Hematopoietic multipotent progenitor cell (in vitro differentiated cells): ENCODE measurements at places on chromosomes 1 and 21. TPM values are rescaled to one million over a fixed set of nuclear protein-coding genes. Genes with fewer than 3 reads are reported as not detected.

The OR2L5 gene
- 1.3 TPM for total RNA-seq

The PLXNA2 gene
- total RNA-seq, result 0.27 TPM

The NUDT17 gene
- total RNA-seq, result 12.7 TPM

The RAB42 gene
- 1.6 TPM for total RNA-seq

The CNR2 gene
- 1.3 TPM for total RNA-seq

The RGS18 gene
- total RNA-seq, result 8.6 TPM

The C1orf185 gene
- not detected for total RNA-seq

The ATP1B1 gene
- total RNA-seq, result 14.3 TPM

The RGL1 gene
- total RNA-seq, result 0.27 TPM

The AKT3 gene
- 13.7 TPM for total RNA-seq

The FGR gene
- total RNA-seq, result 10.8 TPM

The LCE1C gene
- not detected for total RNA-seq

The AVPR1B gene
- total RNA-seq, result 3.8 TPM

The ALDH4A1 gene
- 17.8 TPM for total RNA-seq

The ENTREP3 gene
- 8.9 TPM for total RNA-seq

- DNase-seq, result no peak
Observed at GRCh38 chr1:47791879-47792608, 205.1 kb downstream of the TRABD2B start.

DNA sequence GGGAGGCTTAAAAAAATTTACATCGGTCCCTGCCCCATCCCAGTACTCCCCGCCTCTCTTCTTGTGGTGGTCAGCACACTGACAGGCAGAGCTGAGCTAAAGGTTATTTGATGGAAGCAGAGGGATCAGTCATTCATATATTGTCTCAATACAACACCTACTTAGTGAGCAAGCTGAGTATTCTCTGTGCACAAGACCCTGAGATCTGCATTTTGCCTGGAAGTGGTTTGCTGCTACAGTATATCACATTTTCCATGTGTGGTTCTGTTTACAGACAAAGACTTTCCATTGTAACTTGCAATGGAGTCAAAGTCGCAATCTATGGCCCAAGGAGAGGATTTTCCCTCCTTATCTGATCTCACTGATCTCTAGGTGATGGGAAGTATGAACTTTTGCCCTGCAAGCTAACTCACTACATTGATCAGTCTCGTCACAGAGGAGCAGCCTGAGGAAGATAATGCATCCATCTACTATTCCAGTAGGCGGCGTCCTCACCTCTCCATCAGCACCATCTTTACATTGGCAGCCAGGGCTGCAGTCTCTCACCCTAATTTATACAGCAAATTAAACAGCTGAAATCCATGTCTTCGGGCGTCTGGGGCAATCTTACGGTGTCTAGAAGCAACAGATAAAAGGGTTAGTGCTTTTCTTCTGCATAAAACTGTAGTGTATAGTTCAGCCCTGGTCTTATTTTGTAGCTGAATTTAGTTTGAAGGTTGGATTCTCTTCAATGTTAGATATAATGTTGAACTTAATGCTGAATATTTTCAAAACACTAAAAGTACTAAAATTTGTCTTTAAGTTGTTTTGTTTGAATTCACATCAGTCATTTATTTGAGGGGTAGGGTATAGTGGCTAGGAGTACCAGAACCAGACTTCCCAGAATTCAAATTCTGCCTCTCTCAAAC lies 3.2 kb upstream of the TRAF5 start:
- peak; percentile 81 for DNase-seq

GRCh38 chr1:98145655-98146054 lies 224.8 kb upstream of the DPYD start:
- DNase-seq, result no peak

DNA sequence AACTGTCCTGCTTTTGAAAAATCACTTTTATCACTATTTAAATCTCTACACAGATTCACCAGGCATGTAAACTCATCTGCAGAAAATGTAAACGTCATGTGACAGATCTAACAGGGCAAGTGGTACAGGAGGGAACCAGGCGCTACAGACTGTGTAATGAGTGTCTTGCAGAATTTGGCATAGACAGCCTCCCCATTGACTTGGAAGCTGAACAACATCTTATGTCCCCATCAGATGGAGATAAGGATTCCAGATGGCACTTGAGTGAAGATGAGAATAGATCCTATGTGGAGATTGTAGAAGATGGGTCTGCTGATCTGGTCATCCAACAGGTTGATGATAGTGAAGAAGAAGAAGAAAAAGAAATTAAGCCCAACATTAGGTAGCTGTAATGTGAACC lies 50.3 kb downstream of the ZBTB8OS start:
- no peak for DNase-seq

GRCh38 chr21:39681845-39682244 lies 63.1 kb upstream of the IGSF5 start:
- no peak for DNase-seq

- DNase-seq, result peak; percentile 85
Observed at GRCh38 chr21:42337830-42338728, 12.7 kb downstream of the TFF2 start.

DNA sequence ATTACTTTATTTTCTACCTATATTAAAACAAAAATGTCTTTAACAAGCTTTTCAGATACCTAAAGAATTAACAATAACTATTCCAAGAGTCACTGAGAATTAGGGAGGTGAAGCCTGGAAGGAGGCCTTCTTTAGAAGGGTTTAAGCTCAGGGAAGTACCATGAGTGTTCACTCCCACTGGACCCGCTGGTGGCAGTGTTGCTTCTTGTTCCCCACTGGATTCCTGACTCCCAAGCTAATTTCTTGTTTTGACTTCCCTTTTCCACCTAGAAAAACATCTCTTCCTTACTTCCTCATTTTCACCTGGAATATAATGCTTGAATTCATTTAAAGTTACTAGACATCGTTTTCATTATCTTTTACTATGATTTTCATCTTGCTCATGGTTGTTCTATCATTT lies 264.2 kb downstream of the HMCN1 start:
- DNase-seq, result no peak

GRCh38 chr1:6438047-6438525 lies 13.5 kb downstream of the ESPN start:
- peak; percentile 64 for DNase-seq

DNA sequence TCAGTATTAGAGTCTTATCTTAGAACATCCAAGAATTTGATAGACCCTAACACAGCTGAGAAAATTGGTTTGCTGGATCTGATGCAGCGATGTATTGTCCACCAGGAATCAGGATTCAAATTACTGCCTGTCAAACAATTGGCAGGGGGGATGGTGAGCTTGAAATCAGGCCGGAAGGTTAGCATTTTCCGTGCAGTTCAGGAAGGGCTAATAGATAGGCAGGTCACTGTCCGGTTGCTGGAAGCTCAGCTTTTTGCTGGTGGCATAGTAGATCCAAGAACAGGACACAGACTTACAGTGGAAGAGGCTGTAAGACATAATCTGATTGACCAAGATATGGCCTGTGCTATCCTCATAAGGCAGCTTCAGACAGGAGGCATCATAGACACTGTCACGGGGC lies 127.2 kb downstream of the MACF1 start:
- DNase-seq, result no peak

- DNase-seq, result no peak
Observed at GRCh38 chr1:91226741-91227140, 177.9 kb downstream of the HFM1 start.

DNA sequence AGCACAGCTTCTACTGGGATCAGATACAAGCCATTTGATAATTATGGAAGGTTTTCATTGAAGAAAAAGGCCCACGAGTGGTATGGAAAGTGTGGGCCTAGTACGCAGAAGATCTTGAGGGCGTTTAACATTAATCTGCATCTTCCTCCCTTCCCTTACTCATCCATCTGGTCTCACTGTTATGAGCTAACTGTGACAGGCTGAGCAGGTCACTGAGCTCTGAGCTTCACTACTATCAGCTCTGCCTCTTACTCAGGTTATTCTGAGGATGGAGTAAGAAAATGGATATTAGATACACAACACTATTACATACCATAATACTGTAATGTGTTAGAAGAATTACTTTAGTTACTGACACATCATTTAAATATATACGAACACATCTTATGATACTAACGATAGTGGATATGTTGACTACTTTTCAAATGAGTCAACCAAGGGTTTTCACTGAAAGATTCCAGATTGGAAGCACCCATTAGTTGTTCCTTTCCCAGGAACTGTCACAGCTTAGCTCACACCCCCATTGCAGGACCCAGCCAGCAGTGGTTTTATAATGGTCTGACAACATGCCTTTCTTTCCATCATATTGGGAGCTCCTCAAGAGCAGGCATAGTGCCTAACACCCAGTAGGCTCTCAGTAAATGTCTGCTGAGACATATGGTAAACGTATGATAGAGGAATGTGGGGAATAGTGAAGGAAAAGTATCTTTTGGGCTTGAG lies 97.8 kb upstream of the C8B start:
- no peak for DNase-seq

DNA sequence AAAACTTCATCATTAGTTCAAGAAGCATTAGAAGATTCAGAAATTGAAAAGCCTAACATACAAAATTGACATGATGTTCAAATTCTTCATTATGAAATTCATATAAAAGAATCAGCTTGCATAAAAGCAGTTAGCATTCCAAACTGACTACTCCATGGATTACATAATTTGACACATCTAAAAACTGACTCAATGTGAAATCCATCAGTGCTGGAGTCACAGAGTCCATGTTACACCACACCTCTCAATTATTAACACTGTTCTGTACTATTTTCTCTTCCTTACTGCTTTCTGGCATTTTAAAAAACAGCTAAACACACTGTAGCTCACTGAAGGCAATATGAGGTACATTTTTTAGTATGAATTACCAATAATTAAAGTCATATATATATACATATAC lies 28.0 kb downstream of the ARHGAP29 start:
- no peak for DNase-seq

DNA sequence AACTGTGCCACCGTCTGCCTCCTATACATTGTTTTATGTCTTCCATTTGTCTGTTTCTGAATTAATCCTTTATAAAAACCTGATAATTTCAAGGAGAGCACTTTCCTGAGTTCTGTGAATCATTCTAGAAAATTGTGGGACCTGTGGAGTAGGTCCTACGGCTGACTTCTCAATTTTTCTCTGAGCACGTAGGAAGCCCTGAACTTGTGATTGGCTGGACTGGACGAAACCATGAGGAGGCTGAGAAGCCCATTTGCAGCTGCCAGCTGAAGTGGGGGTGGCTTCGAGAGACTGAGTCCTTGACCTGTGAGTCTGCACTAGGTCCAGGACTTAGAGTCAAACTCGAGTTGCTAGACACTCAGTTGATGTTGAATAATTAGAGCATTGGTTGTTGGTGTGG lies 277.1 kb upstream of the NCAM2 start:
- no peak for DNase-seq

GRCh38 chr1:213982672-213983492 lies 4.9 kb upstream of the PROX1 start:
- DNase-seq, result no peak

GRCh38 chr1:63877816-63878215 lies 104.0 kb downstream of the ROR1 start:
- DNase-seq, result no peak

- DNase-seq, result no peak
Observed at GRCh38 chr1:2534687-2535441, 4.8 kb upstream of the HES5 start.

DNA sequence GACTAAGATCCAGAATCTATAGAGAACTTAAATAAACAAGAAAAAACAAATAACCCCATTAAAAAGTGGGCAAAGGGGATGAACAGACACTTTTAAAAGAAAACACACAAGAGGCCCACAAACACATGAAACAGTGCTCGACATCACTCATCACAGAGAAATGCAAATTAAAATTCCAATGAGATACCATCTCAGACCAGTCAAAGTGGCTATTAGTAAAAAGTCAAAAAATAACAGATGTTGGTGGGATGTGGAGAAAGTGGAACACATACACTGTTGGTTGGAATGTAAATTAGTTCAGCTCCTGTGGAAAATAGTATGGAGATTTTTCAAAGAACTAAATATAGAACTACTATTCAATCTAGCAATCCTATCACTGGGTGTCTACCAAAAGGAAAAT lies 143.1 kb downstream of the IFI44 start:
- DNase-seq, result no peak

- DNase-seq, result no peak
Observed at GRCh38 chr1:225998560-225999226, 450 bp downstream of the SDE2 start.

GRCh38 chr1:161962091-161962887 lies 61.4 kb downstream of the OLFML2B start:
- no peak for DNase-seq

DNA sequence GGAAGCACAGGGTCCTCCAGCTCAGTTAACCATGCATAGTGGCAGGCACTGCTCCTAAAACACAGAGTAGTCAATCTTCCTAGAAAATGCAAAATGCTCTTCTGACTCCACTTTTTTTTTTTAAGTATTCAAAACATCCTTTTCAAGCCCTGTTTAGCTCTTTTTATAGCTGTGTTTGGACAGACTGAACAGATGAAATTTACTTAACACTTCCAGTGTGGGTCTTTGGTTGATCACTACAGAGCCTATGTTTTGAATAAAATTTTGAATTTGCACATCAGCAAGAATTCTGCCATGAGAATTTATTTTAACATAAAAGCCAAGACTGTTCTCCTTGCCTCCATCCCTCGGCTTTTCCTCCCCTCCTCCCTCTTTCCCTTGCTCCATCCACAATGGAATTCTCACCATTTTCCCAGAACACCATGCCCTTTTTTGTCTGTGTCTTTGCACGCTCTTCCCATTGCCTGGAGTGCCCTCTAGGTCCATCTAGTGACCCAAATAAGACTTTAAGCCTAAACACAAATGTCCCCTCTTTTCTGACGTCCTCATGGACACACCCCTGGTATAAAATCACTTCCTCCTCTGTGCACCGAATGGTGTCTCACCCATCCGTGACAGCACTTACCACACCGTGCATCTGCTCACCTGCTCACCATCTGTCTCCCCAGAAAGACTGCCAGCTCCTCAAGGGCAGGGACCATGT lies 24.0 kb upstream of the CPT2 start:
- DNase-seq, result no peak

- no peak for DNase-seq
Observed at GRCh38 chr1:19536519-19536918, 51.2 kb upstream of the CAPZB start.

DNA sequence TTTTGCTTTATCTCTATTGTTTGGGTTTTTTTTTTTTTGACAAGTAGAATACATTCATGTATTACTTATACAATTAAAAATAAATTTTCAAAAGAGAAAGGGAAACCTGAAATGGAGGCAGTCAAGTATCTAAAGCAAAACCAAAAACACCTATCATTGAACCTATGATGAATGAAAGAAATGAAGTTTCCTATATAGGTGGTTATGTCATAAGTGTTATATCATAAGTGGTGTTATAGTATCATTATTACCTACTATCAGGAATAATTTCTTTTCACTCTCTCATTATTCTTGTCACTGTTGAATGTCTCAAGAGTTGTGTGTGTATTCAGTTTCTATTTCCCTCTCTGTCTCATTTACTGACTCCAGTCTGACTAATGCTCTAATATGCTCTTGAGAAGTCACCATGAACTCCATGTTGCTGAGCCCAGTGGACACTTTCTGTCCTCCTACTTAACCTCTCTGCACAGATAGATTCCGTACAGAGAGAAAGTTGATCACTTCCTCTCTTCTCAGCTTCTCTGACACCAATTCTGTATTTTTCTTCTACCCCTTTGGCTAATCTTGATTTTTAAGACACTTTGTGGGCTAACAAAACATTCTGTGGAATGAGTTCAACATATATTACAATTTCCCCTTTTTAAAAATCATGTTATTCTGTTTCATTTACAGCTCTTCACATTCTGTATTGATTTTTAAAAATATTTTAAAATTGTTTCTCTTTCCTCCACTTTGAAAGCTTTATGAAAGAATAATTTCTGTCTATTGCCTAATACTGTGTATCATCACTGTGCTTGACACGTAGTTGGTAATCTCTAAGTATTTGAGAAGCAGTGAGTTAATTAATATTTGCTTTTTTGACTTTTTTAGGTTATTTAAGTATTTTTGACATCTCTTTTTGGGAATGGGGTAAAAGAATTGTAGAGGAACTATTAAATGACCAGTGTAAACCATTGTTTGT lies 50.1 kb downstream of the RASAL2 start:
- DNase-seq, result no peak
